A549 treated with DMSO at 1 μM for 4 hours (cell line): ENCODE measurements at places on chromosomes 4 and X. TPM values are rescaled to one million over a fixed set of nuclear protein-coding genes. Genes with fewer than 3 reads are reported as not detected.

Gene GTPBP6
- 42.4 to 58.5 TPM (median 49.0 TPM) in 5 replicates for total RNA-seq

Gene FRG2
- 0.12 TPM in 1 of 5 replicates, not detected in the others for total RNA-seq

Gene SASH3
- not detected in 5 replicates for total RNA-seq

Gene MID2
- 6.5 to 8.3 TPM (median 7.8 TPM) in 5 replicates for total RNA-seq

Gene EDA2R
- total RNA-seq, result 11.5 to 15.2 TPM (median 14.7 TPM) in 5 replicates

Gene FUNDC1
- 24.5 to 27.8 TPM (median 26.2 TPM) in 5 replicates for total RNA-seq

Gene NPY1R
- 0.03 to 0.09 TPM (median 0.06 TPM) in 4 of 5 replicates, not detected in the other for total RNA-seq

Gene HCFC1
- 40.4 to 49.7 TPM (median 44.7 TPM) in 5 replicates for total RNA-seq

Gene ADH1C
- not detected in 5 replicates for total RNA-seq

Gene PIGA
- 6.6 to 9.9 TPM (median 8.6 TPM) in 5 replicates for total RNA-seq

Gene POLN
- 0.40 to 0.72 TPM (median 0.66 TPM) in 5 replicates for total RNA-seq

Gene CENPVL2
- total RNA-seq, result not detected in 5 replicates

Gene REPS2
- total RNA-seq, result 0.45 to 0.89 TPM (median 0.82 TPM) in 5 replicates

Gene RHOXF2B
- not detected in 5 replicates for total RNA-seq

Gene RAB40A
- 0.05 TPM in 1 of 5 replicates, not detected in the others for total RNA-seq

Gene GAK
- 30.2 to 54.0 TPM (median 45.7 TPM) in 5 replicates for total RNA-seq

Gene PKD2
- 16.7 to 26.3 TPM (median 22.9 TPM) in 5 replicates for total RNA-seq

Gene HS6ST2
- 0.03 to 0.27 TPM (median 0.08 TPM) in 4 of 5 replicates, not detected in the other for total RNA-seq

Gene TLR6
- 4.7 to 7.1 TPM (median 5.5 TPM) in 5 replicates for total RNA-seq

Gene TMEM271
- total RNA-seq, result not detected in 5 replicates

Gene TSPAN5
- 13.2 to 20.4 TPM (median 17.7 TPM) in 5 replicates for total RNA-seq

Gene FHDC1
- 0.38 to 0.62 TPM (median 0.42 TPM) in 5 replicates for total RNA-seq

Gene ABCG2
- 22.0 to 27.1 TPM (median 22.7 TPM) in 5 replicates for total RNA-seq

Gene PNMA6A
- 4.3 to 5.3 TPM (median 4.8 TPM) in 5 replicates for total RNA-seq

Gene IL1RAPL1
- 0.02 TPM in 1 of 5 replicates, not detected in the others for total RNA-seq

Gene TRAM1L1
- 0.32 to 0.75 TPM (median 0.61 TPM) in 5 replicates for total RNA-seq

Gene SMAD1
- total RNA-seq, result 9.3 to 13.0 TPM (median 11.7 TPM) in 5 replicates

Gene MAGEB10
- not detected in 5 replicates for total RNA-seq

Gene IL15
- 8.3 to 12.8 TPM (median 9.8 TPM) in 5 replicates for total RNA-seq

Gene GABRB1
- not detected in 5 replicates for total RNA-seq

Gene GATA1
- total RNA-seq, result not detected in 5 replicates

Gene SPARCL1
- total RNA-seq, result not detected in 5 replicates

Gene CHIC1
- total RNA-seq, result 4.9 to 6.2 TPM (median 5.9 TPM) in 5 replicates

Gene TREX2
- total RNA-seq, result 1.1 to 2.0 TPM (median 1.6 TPM) in 5 replicates

Gene AKAP4
- total RNA-seq, result not detected in 5 replicates

Gene ZNF732
- total RNA-seq, result not detected in 5 replicates

Gene DRP2
- 0.09 to 0.34 TPM (median 0.25 TPM) in 5 replicates for total RNA-seq

Gene PI4K2B
- 5.5 to 9.8 TPM (median 7.5 TPM) in 5 replicates for total RNA-seq

Gene SUPT20HL1
- total RNA-seq, result not detected in 5 replicates

Gene NAAA
- 22.3 to 26.9 TPM (median 23.9 TPM) in 5 replicates for total RNA-seq

Gene CSAG1
- total RNA-seq, result 0.18 to 0.38 TPM (median 0.30 TPM) in 4 of 5 replicates, not detected in the other

Gene CXCR3
- total RNA-seq, result 0.13 TPM in 2 of 5 replicates, not detected in the others

Gene ABLIM2
- 0.39 to 0.80 TPM (median 0.50 TPM) in 5 replicates for total RNA-seq

Gene HPGD
- total RNA-seq, result 47.4 to 52.9 TPM (median 51.7 TPM) in 5 replicates
